ENCODE measurements at places on chromosomes 4 and X.
A peak's percentile ranks its signal among the peaks of the same experiment; 100 is the strongest.

- DNase-seq, result no peak
Observed at GRCh38 chrX:20507901-20508620, 241.4 kb upstream of the RPS6KA3 start.

- no peak for DNase-seq
Observed at GRCh38 chr4:121978172-121978516, 26.3 kb upstream of the TRPC3 start.

DNA sequence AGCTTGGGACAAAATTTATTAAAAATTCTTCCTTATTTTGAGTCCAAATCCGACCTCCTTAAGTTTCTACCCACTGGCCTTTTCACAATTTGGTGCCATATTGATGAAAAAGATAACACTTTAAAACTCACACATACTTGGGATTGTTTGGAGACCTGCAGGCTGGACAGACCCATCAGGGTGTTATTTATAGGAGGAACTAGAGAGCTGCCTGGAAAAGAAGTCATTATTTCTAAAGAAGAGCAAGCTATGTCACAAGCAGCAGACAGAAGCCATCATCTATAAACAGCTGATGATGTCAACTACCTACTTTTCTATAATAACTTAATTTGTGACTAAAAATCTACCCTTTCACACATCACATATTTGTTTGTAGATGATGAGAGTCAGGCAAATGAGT, 56.2 kb downstream of the COX18 start:
- DNase-seq, result no peak

- no peak for DNase-seq
Observed at GRCh38 chr4:4861390-4862018, 2.0 kb downstream of the MSX1 start.

DNA sequence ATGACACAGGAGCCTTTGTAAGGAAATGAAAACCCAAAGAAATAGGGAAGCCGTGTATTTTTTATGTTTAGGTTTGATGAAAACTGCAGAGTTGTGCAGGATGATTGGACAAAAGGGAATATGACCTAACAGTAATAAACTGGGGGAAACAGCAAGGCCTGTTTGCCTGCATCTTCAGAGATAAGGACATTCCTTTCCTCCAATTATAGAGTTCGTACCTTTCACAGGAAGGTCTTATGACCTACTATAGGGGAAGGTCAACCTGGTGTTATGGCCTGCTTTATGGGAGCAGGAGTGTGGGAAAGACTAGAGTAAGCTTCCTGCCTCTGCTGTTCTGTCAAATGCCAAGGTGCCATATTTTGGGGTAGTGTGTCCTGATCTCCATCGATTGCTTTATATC, 42.5 kb downstream of the BBS12 start:
- DNase-seq, result no peak

DNA sequence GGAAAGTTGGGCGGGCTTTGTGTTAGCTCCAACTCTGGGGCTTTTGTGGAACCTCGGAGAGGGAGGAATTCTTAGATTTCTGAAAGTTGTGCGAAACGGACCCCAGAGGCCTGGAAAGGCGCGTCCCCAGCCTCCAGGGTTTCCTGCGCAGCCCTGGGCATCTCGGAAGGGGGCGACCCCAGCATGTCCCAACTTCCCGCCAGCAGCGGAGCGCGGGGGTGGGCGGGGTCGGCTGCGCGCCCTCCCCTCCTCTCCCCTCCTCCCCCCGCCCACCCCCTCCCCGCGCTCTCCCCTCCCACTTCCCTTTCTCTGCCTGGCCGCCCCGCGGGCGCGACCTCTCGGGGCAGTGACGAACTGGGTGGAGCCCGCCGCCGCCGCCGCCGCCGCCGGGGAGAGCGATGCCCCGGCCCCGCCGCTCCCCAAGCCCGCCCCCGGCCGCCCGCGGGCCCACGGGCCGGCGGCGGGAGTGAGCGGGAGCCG, 16.8 kb downstream of the PTTG2 start:
- DNase-seq, result peak; percentile 32

- DNase-seq, result no peak
Observed at GRCh38 chrX:22037911-22038537, 5.9 kb downstream of the PHEX start.

GRCh38 chrX:7269991-7270390, 122.0 kb upstream of the PUDP start:
- no peak for DNase-seq

DNA sequence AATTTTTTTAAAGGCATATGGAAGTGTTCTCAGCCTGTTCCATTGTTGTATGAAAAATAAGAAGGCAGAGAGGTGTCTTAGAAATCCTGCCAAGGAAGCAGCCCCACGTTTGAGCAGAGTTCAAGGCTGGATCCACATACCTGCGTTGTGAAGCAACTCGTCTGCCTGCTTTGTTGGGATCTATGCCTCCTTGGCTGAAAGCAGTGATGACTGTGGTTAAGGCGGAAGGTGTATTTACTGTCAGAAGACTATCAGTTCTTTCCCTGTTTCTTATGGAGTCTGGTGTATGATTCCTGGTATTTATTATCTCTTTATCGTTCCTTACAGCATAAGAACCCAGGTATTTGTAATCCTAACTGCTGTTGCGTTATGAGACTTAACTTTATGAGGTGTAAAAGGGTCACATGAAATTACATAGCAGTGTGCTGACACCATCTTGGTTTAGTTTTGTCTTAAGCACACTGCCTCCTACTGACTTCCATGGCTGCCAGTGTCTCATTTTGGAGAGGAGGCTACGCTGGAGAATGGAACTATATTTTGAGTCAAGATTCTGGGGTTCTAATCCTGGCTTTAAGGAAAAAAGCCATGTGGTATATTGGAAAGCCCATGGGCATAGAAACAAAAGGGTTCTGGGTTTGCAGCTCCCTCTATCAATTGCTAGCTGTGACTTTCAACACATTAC, 3.1 kb upstream of the MSMO1 start:
- no peak for DNase-seq

DNA sequence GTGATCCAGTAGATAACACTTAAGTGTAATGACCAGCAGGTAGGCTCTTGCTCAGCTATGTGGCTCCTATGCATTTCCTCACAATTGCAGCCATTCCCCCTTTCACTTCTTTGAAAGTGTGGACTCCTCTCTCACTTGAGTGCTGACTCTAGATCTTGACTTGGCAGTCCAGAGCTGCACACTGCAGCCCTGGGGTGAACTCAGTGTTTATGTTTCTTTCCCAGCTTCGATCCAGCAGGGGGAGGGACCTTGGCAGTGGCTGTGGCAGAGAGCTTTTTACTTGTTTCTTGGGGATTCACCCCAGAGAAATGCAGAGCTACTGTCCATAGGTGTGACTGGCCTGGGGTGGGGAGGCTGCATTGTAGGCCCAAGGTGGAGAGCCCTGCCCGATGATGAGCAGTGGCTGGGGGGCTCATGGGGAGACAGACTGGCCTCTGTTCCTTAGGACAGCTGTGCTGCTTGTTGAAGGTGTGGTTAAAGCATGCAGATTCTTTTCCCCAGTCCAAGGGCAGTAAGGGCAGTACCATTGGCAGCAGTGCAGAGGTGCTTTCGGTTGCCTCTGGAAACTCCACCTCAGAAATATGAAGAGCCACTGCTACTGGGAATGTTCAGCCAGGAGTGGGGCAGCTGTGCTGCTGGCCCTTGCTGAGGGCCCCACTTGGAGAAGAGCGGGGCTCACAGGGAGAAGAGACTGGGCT, 134.7 kb downstream of the SH3BGRL start:
- no peak for DNase-seq

- no peak for DNase-seq
Observed at GRCh38 chr4:93730251-93730650, 98.3 kb upstream of the ATOH1 start.

GRCh38 chr4:35697210-35697736, 547.0 kb downstream of the ARAP2 start:
- no peak for DNase-seq

DNA sequence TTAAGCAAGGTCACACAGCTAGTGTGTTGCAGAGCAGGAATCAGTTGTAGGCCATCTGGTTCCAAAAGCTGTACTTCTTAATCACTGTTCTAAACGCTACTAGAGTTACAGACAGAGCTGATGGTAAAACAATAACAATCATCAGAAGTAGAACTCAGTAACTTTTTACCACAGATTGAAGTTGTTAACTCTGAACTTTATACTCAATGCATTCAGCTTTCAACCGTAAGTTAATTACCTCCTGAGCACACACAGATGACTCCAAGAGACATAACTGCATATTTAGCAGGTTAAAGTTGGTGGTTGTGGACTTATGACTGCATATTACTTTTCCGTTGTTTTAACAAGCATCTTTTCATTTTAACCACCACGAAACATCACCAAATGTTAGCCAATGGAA, 127.3 kb downstream of the PRSS12 start:
- DNase-seq, result no peak

DNA sequence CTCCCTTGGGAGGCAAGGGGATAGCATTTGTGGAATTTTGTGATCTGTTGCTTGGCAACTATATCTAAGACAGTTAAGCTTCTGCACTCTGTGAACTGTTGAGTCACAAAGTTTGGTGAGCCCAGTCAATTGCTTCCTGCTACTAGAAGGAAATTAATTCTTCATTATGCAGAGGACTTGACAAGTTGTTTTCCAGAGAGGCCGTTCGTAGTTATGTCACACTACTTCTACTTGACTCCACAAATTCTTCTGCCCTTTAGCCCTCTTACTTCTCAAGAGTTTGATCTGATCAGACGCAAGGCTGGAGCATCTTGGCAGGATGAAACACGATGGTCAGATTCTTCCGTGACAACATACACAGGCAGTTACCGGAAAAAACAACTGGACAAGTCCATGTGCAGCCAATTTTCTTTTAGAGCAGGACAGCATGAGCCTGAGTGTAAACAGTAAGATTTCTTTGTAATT, at the start of gene C4orf51:
C4orf51 (plus strand) TSS at position 156 of the 465 bp plus-strand sequence; CDS start at position 214, 58 bp downstream.
- peak; percentile 25 for DNase-seq

DNA sequence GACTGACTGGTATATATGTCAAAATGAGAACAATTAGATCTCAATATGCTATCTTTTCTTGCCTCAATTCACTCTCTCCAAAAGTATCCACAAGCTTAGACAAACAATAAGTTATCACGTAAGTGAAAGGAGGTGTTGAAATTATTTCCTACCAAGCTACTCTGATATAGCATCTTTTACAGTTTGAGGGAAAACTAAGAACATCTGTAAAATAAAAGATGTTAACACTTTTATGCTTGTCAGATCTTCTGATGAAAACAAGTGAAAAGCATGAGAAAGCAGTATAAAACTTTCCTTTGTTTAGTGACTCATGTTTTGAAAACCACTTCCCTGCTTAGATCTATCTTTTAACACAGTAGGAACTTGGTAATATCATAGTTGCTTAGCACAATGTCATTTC, 8.4 kb upstream of the MAB21L2 start:
- DNase-seq, result no peak

GRCh38 chr4:125303821-125304220, 10.9 kb upstream of the FAT4 start:
- DNase-seq, result no peak

- DNase-seq, result no peak
Observed at GRCh38 chrX:30741545-30741944, 88.3 kb downstream of the GK start.

GRCh38 chr4:14321723-14322122, 680.6 kb upstream of the CPEB2 start:
- no peak for DNase-seq

DNA sequence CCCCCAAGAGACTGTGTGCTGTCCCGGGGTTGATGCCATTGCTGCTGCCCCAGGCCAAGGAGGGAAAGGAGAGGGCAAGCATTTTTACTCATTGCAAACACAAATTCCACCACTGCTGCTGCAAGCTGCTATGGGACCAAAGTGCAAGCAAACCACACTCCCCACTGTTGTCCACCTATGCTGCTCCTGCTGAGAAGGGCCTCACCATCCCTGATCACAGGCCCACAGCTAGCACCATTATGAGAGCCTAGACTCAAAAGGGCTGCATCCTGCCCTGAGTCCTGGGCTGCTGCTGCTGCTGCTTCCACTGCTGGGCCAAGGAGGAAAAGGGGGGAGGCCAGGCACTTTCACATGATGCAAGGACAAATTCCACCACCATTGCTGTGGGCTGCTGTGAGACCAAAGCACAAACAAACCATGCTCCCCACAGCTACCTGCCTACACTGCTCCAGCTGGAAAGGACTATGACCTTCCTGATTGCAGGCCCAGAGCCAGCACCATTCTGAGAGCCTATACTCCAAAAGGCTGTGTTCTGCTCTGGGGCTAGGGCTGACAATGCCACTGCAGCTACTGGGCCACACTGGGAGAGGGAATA, 218.2 kb upstream of the ZCCHC13 start:
- DNase-seq, result no peak

DNA sequence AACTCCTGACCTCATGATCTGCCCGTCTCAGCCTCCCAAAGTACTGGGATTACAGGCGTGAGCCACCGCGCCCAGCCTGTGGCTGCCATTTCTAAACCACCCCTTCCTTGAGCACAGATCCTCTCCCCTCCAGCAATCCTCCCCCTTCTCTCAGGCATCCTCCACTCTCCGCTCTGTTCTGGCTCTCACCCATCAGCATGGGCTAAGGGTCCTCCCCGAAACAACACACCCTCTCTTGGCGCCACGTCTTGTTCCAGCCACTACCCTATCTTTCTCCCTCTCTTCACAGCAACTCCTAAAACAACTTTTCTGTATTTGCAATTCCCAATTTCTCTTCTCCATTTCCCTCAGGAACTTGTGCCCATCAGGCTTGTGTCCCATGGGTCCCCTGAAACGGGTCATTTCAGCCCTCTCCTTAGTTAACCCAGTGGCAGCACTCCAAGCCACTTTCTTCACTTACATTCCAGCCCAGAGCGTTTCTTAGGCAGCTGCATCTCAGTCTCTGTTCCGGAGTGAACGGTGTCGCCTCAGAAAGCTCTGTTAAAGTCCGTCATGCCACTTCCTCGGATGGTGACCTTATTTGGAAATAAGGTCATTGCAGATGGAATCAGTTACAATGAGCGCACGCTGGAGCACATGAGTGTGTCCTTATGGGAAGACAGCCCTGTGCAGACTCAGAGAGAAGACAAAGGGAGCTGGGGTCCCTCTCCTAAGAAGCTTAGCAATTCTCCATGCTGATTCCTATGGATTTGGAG, 28.3 kb upstream of the CLDN24 start:
- peak; percentile 63 for DNase-seq

DNA sequence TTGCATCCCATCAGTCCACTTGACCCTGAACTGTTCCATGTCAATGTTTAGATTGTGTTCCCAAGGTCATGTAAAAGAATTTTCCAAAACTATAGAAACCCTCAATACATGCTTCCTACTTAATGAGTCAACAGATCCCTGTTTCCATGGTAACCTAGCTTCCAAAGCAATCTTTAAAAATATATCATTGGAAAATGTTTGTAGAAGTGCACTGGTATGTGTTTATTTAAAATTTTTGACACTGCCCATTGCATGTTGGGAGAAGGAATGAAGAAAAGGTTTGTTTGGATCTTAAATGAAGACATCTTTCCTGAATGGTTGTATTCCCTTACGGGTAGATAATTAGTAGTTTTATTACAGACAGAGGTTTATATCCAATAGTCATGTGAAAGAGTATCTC, 345.3 kb downstream of the GABRG1 start:
- no peak for DNase-seq

DNA sequence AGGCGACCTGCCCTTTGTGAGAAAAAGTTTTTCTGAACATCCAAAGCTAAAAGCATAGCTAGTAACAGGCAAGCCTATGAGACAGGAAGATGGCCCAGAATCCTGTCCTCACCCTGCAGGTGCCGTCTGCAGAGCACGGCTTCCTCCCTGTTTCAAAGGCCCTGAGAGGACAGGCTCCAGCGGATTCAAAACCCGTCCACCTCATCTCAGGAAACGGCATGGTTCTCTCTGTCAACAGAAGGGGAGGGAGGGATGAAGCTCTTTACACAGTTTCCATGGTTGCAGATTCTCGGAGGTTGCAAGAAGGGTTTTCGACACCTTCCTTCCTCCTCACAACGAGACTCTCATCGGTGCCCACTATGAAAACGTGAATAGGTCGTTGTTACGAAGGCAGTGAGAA, 8.3 kb downstream of the PPP2R3B start:
- no peak for DNase-seq

Data from AG09319 (cell line).